Glutamatergic neuron (in vitro differentiated cells): ENCODE measurements at places on chromosomes 2 and 18.

- peak; percentile 95 for DNase-seq
These were observed at the start of the genes FAM210A and RNMT for GRCh38 chr18:13726232-13726971. TSS of gene FAM210A (minus strand) at chr18:13726558. CDS start at chr18:13682077, 44,481 bp downstream. TSS of gene RNMT (plus strand) at chr18:13726673. CDS start at chr18:13731518, 4,845 bp downstream.

GRCh38 chr2:156476850-156477206 is 40.6 kb downstream of the GPD2 start:
- DNase-seq = no peak

GRCh38 chr2:223000872-223001796 is 50.9 kb upstream of the KCNE4 start:
- DNase-seq = no peak

- DNase-seq = no peak
These were observed 3.3 kb downstream of the SLC8A1 start for GRCh38 chr2:40448476-40449079.

GRCh38 chr2:24881623-24882022 is 38.4 kb downstream of the ADCY3 start:
- DNase-seq = no peak

DNA sequence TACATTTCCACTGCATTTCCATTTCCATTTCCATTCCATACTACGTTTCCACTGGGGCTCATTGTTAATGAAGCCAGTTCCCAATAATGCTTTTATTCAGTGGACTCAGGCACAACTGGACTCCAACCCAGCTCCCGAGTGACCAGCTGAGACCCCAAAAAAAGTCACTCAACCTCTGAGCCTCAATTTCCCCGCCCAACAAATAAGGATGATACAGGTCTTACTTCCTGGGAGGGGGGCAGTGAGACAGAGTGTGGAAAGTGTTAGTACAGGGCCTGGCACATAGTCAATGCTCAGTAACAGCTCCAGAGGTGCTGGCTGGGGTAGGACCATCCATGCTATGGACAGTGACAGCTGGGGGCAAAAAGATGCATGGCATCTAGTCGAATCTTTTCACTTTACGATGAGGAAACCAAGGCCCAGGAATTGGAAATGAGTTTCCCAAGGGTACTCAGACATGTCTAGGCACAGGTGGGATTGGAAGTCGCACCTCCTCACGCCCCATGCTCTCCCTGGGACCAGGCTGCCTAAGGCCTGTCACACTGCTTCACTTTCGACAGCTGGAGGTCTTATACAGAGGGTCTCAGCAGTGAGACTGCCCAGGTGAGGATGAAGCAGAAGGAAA is 226.5 kb downstream of the ANAPC1 start:
- DNase-seq = no peak

- DNase-seq = no peak
These were observed 70.8 kb upstream of the STK17B start for GRCh38 chr2:196242131-196242620.
